Activated CD4-positive, alpha-beta T cell treated with anti-CD3 and anti-CD28 coated beads, Interleukin-2, amount 50 U/mL, for 24 hours (primary cell): ENCODE measurements at places on chromosomes 12 and 14.

DNA sequence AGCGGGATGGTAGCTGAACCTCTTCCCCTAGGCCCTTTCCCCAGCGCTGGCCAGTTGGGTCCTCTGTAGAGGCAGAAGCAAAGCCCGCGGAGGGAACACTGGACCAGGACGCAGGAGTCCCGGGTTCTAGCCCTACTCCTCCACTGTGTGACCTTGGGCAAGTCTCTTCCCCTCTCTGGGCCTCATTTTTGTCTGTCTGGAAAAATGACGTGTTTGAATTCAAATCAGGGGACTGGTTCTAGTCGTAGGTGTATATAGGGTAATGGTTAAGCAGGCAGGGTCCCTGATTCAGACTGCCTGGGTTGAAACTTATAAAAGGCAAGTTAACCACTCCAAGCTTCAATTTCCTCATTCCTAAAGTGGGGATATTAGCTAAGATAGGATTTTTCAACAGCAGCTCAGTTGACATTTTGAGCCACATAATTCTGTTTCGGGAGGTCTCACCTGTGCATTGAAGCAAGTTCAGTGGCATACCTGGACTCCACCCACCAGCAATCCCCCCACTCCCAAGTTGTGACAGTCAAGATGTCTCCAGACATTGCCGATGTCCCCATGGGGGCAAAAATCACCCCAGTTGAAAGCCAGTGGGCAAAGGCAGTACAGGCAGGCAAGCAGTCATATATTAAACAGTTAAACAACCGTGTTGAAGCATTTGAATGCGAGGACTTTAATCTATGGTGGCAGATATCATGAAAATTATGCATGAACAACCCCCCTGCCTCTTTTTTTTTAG lies 899 bp downstream of the TPCN1 start:
- DNase-seq: peak; percentile 12

- no peak for DNase-seq
These were observed 123.4 kb downstream of the PTPRQ start for GRCh38 chr12:80567401-80567800.

DNA sequence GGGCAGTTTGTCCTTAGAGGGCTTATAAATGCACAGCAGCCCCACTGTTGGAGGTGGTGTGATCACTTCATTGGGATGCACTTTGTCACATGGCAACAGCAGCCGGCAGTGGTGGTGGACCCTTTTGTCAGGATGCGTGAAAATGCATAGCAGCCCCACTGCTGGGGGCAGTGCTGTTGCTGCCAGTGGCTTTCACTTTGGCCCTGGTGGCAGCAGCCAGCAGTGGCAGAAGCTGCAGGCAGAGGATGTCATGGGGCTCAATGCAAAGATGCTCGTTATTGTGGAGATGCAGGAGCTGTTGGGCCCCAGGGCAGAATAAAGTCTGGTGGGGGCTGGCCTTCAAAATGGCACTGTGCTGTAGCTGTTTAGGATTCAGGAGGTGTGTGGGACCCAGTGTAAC lies 173.0 kb upstream of the DAAM1 start:
- no peak for DNase-seq

DNA sequence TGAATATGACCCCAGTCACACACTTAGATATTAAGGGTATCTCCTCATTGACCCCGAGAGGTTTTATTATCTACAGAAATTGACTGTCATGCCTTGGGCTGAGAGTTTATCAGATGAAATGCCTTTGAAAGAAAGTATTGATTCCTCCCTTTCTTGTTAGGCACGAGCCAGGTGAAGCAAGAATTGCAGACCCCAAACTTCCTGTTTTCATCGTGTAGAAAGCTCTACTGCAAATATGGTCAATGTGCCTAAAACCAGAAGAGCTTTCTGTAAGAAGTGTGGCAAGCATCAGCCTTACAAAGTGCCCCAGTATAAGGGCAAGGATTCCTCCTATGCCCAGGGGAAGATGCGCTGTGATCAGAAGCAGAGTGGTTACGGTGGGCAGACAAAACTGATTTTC lies 143.9 kb upstream of the FUT8 start:
- DNase-seq: no peak

GRCh38 chr14:61120576-61120975 lies 139.5 kb downstream of the SLC38A6 start:
- no peak for DNase-seq

DNA sequence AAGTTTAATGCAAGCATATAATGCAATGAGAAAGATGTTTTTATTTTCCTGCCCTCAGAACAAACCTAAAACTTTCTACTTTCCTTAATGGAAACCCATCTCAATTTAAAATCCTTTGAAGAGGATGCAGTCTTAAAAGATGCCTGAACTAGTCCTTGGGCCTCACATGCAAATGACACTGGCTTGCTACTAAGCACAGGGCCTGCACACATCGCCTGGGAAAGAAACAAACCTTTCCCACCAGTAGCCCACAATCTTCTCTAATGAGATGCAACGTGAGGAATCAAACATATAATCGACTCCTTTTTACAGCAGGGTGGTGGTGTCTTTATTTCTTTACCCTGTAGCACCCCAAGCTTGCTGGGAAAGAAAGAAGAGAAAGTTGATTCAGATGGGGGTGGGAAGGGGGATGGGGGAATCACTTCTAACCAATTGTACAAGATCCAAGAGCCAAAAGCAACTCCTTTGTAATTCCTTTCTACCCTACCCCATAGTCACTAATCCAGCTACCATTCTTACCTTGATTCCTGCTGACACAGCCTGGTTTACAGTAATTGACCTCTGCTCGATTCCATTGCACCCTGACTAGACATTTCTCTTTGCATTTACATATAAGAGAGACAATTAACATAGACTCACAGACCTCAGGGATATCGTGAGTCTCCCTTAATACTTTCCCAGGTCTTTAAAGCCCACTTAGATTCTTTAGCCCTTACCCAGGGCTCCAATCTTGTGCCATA lies 69.5 kb upstream of the FERMT2 start:
- no peak for DNase-seq

GRCh38 chr12:104750061-104750460 lies 208.0 kb downstream of the SLC41A2 start:
- DNase-seq: no peak
